IMR-90 (cell line): ENCODE measurements at places on chromosomes 2 and 18. TPM values are rescaled to one million over a fixed set of nuclear protein-coding genes. Genes with fewer than 3 reads are reported as not detected.

Gene RAB27B
- total RNA-seq, result 1.3 and 1.7 TPM in 2 replicates

Gene CIDEA
- not detected in 2 replicates for total RNA-seq

DNA sequence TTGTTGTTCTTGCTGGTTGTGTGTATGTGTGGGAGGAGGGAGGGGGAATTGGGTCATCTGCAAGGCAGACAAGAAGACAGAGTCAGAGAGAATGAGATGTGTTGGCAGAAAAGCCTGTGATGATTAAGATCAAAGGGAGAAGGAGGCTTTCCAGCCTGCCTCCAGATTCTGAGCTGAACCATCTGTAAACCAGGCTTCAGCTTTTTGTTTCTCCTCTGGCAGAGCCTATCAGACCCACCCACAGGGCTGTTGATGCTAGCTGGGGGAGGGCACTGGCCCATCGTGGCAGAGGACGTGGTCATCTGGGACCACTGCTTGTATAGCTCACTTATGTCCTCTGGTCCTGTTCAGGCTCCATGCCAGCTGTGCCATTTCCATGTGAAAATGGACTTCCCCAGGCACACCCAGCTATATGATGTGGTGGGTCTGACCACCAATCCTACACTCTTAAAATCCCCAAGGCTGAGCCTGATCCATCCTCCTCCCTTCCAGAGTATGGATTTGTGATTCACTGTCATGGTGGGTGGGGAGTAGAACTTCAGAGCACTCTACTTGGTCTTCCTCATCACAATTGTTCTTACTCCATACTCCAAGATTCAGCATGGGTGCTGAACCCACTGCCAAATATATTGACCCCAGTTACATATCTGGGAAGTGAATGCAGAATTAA lies 27.8 kb upstream of the COL6A3 start:
- no peaks in the 10 kb centered on the region for H3K27me3 ChIP-seq
- H3K27ac ChIP-seq, result peak overlapping the region; percentile 9
- H3K36me3 ChIP-seq, result no peaks in the 10 kb centered on the region
- H3K4me3 ChIP-seq, result no peak overlapping the region
- DNase-seq, result peak; percentile 89

DNA sequence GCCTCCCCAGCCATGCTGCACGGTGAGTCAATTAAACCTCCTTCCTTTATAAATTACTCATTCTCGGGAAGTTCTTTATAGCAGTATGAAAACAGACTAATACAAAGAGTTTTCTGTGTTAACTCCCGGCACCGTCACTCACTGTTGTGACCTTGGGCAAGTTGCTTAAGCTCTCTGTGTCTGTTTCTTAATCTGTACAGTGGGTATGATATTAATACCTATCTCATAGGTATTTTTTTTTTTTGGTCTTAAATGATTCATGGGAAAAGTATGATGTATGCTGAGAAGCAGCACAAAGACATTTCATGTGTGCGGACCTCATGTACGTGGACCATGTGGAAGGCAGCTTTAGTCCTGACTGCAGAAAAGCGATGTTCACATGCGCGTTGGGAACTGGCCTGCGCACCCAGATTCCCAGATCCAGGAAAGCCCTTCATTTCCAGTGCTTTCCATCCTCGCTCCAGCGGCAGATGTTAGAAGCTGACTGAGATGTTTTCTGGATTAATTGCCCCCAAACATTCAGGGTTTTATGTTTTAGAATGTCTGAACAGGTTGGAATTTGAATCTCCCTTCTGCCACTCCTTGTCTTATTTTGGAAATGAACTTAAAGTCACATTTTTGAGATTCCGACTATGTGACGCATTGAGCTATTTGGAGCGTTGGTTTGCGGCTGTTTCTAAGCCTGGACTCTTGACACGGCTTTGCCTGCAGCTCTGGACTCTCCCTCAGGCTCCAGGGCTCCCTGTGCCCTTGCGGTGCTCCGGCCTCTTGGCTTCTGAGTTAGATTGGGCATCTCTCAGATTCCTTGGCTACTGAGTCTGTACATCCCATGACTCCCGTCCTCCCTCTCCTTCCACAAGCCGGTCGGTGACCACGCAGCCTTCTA lies 61.4 kb downstream of the SLC4A3 start:
- H3K27me3 ChIP-seq, result peaks cover 2% of the 10 kb centered on the region; the same call in 1 of the 2 replicates
- H3K36me3 ChIP-seq, result no peaks in the 10 kb centered on the region
- peaks cover 9% of the 10 kb centered on the region for H3K4me1 ChIP-seq

- peak; percentile 83 for DNase-seq
- no peak overlapping the region for H3K4me3 ChIP-seq
- peak overlapping the region; percentile 60; the same call in 1 of the 2 replicates for H3K27ac ChIP-seq
- peaks cover 2% of the 10 kb centered on the region for H3K4me1 ChIP-seq
Observed at GRCh38 chr18:24342347-24342746, 55.3 kb downstream of the OSBPL1A start.

DNA sequence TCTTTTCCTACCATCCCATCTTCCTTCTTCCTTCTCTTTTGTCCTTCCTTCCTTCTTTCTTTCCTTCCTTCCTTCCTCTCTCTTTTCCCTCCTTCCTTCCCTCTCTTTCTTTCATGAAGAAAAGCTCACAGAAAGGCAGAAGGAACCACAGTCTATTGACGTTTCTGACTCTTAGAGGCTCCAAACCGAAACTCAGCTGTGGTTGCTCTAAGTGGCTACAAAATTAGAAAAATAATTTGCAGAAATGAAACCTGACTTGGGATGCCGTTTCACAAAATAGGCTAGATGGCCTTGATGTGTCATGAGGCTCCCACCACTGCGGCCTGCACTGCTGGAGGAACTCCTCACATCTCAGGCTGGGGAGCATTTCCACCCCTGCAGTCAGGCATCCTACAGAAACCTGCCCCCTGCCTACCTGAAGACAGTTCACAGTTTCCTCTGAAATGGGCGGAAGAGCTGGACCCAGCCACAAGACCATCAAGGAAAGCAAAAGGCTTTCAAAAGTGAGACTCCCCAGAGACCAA lies 165.6 kb downstream of the SMAD7 start:
- no peak overlapping the region for H3K4me3 ChIP-seq
- peaks cover 40% of the 10 kb centered on the region for H3K36me3 ChIP-seq
- no peak for DNase-seq
- no peaks in the 10 kb centered on the region for H3K27me3 ChIP-seq

- peak overlapping the region; percentile 54 for H3K4me3 ChIP-seq
- peaks cover 14% of the 10 kb centered on the region for H3K4me1 ChIP-seq
- H3K27ac ChIP-seq, result peak overlapping the region; percentile 32; the same call in 1 of the 2 replicates
Observed at GRCh38 chr2:172101821-172102390, 794 bp downstream of the DLX2 start.

GRCh38 chr18:46297621-46298020 lies 193.4 kb downstream of the HAUS1 start:
- no peaks in the 10 kb centered on the region for H3K4me1 ChIP-seq
- no peak overlapping the region for H3K4me3 ChIP-seq
- DNase-seq, result no peak
- no peak overlapping the region for H3K27ac ChIP-seq
- H3K27me3 ChIP-seq, result peaks cover under 1% of the 10 kb centered on the region; the same call in 1 of the 2 replicates

- peaks cover 5% of the 10 kb centered on the region; the same call in 1 of the 2 replicates for H3K27me3 ChIP-seq
- H3K4me3 ChIP-seq, result no peak overlapping the region
- peak; percentile 94 for DNase-seq
- no peaks in the 10 kb centered on the region for H3K36me3 ChIP-seq
Observed at GRCh38 chr2:235468978-235469655, 24.7 kb upstream of the AGAP1 start.
